ENCODE measurements at places on chromosomes 5 and 9. TPM values are rescaled to one million over a fixed set of nuclear protein-coding genes. Genes with fewer than 3 reads are reported as not detected.

DNA sequence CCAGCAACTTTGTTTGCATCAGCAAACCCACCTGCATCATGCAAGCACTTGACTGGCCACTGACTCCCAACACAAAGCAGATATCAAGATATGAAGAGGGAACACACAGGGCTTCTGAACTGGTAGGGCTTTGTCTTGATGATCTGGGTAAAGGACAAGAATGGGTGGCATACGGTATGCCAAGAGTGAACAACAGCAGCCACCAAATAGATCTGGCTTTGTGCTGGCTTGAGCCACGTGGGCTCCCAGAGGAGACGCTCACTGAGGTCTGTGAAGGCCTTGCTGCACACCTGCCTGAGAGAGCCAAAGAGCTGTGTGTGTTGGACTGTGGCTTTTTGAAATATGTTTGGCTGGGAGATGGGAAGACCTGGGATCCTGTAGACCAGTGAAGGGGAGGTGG lies 43.5 kb downstream of the FGF1 start:
- no peak for DNase-seq

- DNase-seq, result no peak
These were observed 677 bp downstream of the RNF224 start for GRCh38 chr9:137227853-137228505.

DNA sequence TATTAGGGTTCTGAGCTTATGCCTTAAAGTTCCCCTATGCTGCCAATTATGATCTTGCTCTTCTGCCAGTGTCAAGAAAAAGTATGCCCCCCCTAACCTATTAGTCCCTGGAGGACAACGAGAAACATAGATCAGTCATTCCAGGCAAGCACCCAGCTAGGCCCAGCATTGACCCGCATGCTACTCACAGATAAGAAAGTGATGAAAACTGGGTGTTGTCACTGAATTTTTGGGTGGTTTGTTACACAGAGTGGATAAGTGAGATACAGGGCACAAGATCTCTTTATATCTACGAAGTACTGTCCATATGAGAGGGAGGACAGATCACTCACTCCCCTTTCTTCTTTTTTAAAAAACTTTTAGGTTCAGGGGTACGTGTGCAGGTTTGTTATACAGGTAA lies 6.4 kb upstream of the TEX48 start:
- DNase-seq, result no peak

DNA sequence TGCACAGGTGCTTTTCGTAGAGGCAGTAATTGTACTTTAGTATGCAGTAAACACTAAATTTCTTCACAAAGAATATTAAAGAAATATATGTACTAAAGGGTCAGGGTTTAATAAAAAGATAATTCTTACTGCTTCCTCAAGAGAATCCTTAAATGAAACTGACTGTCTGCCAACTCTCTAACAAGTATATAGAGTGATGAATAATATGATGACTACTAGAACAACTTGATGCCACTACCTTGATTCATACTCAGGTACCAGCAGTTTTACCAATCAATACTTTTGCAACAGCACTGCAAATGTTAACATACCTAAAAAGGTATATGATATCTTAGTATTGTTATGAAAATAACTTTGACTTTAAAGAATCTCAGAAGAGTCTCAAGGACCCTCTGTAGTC lies 3.8 kb downstream of the YIPF5 start:
- no peak for DNase-seq

DNA sequence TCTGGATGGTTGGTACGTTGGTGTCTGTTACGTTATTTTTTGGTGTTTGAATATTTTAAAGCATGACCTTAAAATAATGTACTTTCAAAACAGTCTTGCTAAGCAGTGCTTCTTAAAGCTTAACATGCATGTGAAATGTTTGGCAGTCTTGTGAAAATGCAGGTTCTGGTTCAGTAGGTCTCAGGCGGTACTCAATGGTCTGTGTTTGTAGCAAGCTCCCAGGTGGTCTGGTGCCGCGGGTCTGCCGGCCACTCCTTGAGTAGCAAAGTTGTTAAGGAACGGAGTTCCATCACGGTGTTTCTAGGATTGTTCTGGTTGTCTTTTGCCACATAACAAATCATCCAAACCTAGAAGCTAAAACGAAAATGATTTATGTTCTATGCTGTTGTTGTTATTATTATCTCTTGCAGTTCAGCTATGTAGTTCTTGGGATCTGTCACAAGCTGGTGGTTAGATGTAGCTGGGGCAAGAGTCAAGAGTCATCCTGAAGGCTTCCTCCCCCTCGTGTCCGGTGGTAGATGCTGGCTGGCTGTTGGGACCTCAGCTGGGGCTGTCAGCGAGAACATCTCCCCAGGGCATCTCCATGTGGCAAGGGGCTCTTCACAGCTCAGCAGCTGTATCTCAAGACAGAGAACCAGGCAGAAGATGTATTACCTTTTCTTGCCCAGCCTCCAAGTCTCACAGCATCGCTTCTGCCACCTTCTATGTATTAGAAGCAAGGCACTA lies 186.8 kb downstream of the PALM2AKAP2 start:
- DNase-seq, result no peak

- DNase-seq, result no peak
These were observed 667.2 kb downstream of the BRINP1 start for GRCh38 chr9:118701985-118702384.

- DNase-seq, result no peak
These were observed 2.6 kb downstream of the AJM1 start for GRCh38 chr9:136844761-136845464.

DNA sequence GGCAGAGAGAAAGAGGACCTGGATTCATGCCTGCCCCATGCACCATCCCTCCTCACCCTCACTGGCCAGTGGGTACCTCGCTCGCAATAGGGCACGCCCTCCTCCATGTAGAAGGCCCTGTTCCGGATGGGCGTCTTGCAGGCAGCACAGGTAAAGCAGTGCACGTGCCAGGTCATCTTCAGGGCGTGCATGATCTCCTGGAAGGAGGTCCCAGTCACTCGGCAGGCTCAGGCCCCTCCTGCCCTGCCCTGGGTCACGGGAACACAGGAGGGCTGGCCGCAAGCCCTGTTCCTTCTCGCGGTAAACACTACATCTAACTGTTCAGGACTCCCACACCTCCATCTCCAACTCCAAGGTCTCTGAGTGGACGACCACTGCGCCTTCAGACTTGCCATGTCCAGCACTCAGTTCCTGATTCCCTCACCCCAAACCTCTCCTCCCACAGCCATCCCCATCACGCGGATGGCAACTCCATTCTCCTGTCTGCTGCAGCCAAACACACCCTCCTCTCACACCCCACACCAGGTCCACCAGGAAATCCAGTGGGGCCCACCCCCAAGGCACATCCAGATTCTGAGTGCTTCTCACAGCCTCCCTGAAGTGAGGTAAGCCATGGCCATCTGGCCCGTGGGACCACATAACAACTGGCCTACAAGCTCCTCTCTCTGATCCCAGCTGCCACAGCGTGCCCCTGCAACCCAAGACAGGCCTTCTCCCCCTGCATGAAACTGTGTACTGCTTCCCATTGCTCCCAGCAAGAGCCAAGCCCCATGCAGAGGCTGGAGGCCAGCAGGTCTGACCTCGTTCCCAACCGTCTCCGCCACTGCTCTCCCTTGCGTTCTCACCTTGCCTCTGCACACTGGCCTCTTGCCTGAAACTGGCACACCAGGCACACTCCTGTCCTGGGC lies 10.8 kb upstream of the DBN1 start:
- no peak for DNase-seq

- DNase-seq, result no peak
These were observed 497.8 kb upstream of the SEMA6A start for GRCh38 chr5:117072439-117072838.

DNA sequence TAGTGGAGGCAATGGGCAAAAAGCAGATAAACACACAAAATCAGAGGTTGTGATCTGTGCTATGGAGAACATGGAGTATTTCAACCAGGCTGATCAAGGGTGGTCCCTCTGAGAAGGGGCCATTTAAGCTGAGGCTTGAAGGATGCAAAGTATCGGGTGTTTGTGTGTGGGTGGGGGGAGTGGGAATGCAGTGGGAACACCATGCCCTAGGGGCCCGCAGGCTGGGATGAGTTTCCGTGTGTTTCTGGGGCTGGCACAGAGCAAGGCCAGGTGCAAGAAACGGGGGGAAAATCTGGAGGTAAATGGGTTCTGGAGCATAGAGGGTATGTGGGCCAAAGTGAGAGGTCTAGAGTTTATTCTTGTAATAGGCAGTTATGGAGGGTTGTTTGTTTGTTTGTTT lies 13.8 kb upstream of the LARP1 start:
- DNase-seq, result no peak

DNA sequence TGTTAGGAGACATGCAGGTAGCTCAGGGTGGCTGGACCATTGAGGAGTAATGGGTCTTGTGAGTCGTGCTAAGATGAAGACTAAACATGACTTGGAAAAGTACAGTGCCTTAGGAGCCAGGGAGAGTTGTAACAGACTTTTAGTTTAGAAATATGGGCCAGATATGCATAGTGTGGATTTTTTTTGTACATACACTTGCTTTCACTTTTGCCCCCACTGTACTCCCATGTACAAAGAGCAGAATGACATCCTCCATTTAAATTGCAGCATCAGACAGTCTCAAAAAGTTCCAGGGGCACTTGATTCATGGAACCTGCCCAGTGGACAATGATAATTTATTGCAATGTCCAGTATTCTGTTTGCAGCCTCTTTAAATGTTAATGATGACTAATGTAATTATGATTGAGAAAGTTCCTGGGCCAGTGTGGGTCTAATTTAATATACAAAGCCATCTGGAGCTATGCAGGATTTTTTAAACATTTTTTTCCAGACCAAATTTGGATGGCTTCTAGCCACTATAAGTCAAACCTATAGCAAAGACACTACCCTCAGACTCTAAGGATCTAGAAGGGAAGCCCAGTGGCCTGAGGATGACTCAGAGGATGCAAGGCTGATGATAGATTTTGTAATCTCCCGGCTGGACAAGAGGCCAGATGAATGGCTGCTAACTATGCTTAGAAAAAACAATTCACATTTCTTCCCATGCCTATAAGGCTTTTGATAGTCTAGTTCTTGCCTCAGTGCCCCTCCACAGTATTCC lies 80.1 kb downstream of the TRPC7 start:
- no peak for DNase-seq

DNA sequence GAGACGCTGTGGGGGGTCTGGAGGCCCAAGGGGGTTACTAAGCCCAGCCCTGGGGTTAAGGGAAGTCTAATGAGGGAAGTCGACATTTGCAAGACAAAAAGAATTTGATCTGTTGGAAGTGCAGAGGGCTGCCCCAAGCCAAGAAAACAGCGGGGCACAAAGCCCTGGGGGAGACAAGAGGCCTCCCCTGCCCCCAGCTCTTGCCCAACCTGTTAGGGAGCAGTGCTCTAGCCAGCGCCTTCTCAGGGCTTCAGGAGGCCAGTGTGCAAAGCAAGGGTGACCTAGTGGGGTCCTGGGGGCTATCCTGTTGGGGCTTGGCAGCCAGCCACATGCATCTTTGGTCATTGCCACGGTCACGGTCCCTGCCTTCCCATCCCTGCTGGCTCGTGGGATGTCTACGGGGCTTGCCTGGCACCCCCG lies 25.2 kb downstream of the GFI1B start:
- DNase-seq, result no peak

GRCh38 chr5:62707131-62707530 lies 128.5 kb downstream of the LRRC70 start:
- no peak for DNase-seq

DNA sequence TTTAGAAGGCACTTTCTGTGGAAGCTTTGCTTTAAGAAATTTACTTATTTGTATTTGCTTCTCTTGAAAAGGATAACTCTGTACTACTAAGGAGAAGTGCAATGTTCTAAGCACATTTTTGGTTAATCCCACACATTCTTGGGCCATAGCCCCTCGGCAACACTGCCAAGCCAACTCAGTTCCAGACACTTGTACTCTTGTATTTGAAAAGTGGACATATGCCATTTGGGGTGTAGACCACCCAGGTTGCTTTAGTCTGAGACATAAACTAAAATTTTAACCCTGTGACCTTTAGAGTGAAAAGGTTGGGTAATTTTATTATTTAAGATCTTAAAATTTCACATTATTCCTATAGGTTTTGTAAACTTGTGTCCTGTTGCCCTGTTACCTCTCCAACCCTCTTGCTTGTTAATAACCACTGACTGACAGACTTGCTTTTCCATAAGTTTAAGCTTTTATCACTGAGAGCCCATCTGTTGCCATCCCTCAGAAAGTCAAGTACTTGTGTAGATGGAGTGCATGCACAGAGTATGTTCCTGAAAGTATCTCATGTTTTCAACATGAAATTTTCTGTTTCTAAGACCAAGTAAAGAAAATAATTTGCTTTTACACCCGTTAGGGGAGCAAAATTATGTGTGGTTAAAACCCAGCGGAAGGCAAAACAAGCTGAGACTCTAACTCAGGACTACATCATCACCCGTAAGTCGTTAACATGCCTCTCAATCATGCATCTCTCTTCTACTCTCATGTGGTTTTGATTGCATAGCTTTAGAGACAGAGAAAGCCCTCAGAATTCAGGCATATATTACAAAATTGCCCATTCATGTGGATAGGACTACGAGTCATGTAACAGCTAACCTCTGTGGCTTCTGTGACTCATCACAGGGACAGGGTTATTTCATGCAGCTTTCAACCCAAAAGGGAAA lies 117.3 kb downstream of the GDNF start:
- no peak for DNase-seq

- DNase-seq, result no peak
These were observed 1.1 kb upstream of the DCANP1 start for GRCh38 chr5:135448071-135448739.

- no peak for DNase-seq
These were observed 112.6 kb downstream of the SAXO1 start for GRCh38 chr9:18920141-18921084.

- no peak for DNase-seq
These were observed 334.3 kb downstream of the ICE1 start for GRCh38 chr5:5756762-5757161.

DNA sequence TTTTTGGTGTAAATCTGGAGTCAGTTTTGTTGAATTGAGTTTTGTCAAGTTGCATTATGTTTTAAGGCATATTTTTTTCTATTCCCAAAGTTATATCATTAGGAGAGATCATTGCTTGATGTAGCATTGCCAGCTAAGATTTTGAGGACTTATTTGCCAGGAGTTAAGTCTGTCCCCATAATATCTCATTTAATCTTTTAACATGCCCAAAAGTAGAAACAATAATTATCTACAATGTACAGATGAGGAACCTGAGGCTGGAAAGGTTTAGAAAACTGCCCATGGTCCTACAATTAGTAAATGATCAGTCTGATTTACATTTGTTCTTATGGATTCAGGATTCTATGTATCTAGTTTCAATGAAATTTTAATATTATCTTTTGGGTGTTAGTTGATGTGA lies 4.7 kb downstream of the NIPBL start:
- no peak for DNase-seq

GRCh38 chr5:22505891-22506290 lies 347.3 kb downstream of the CDH12 start:
- no peak for DNase-seq

Gene FRMD3
- 61.5 TPM for total RNA-seq

Gene TAF11L5
- not detected for total RNA-seq

Gene ABHD17B
- 9.7 TPM for total RNA-seq

Gene COX7C
- 2,004 TPM for total RNA-seq

Gene RALGDS
- 24.0 TPM for total RNA-seq

Gene TAF9
- 36.8 TPM for total RNA-seq

Gene PROB1
- total RNA-seq, result 35.0 TPM

Gene ARID3C
- total RNA-seq, result not detected

Gene QSOX2
- 5.3 TPM for total RNA-seq

Data from heart right ventricle (tissue), 16 donors.